ENCODE measurements at places on chromosomes 6 and 20. TPM values are rescaled to one million over a fixed set of nuclear protein-coding genes. Genes with fewer than 3 reads are reported as not detected.

- no peak for DNase-seq
Observed at GRCh38 chr20:25030007-25030648, 27.8 kb downstream of the ACSS1 start.

RFX6 gene
- not detected for total RNA-seq

- no peak for DNase-seq
Observed at GRCh38 chr6:106525107-106525881, 104.0 kb downstream of the RTN4IP1 start.

LRRC73 gene
- total RNA-seq: 1.6 TPM

Data from Right ventricle myocardium inferior (tissue), 1 donor.